ENCODE measurements at places on chromosomes 4 and X.

DNA sequence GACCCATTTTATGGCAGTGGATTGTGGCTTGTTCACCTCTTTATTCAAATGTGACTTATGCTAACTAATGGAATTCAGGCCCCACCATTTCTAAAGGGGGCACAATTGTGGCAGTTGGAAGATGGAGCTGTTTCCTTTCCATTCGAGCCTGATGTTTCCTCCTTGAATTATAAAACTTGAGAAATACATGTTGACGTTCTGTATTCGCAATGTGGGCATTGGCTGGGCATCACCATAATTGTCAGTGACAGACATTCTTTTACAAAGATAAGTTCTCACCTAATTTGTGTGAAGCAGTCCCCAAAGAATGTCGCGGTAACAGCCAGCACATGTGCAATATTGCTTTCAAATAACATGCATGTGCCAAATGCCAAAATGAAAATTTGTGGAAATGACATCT is 1070.2 kb upstream of the TENM3 start:
- no peak for DNase-seq

- no peak for DNase-seq
These were observed 368.0 kb downstream of the CCSER1 start for GRCh38 chr4:90495211-90495610.

DNA sequence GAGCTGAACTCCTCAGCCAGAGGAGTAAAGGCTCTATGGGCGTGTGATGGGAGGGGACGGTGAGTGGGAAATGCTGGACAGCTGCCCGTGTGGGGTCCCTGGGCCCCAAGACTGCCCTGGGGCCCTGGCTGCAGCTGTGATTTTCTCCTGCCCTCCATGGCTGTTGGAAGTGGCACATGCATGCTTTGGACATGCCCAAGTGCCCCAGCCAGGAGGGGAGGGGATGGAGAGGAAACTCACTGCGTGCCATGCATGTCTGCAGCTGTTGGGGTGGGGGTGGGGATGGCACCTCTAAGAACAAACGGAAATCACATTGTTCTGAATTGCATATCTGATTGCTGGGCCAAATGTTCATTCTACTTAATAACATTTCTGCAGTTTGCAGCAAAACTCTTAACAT is 52.4 kb downstream of the MID2 start:
- DNase-seq: no peak

DNA sequence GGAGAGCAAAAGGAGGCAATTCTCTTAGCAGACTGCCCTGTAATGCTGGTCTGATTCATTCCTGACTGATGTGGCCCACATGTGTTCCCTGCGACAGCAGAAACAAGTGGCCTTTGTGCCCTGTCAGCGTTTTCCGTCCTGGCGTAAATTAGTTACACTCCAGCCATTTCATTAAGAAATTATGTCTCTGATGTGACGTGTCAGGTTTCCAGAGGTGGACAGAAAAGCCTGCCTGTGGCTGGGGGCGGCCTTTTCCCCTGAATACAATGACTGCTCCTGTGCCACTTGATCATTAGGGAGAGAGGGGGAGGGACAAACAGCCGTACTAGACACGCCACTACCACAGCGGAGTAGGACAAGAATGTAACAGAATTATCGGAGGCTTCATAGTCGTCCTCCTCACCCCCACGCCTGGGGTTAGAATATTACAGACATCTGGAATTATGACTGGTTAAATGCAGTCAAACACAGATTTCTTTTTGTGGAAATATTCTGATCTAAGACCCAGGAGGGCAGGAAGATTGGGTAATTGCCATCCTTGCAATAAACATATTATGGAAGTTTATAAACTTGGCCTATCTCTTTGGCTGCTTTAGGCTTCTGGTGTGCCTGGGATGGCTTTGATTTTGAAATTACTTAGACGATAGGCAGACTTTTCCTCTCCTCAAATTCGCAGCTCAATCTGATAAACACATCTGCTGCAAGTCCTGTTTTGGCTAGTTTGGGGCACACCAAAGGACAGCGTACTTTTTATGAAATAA is 146.2 kb upstream of the BCOR start:
- no peak for DNase-seq
